ENCODE measurements at places on chromosomes 16 and 17.

- DNase-seq, result peak; percentile 89
These were observed 843 bp downstream of the TP53 start for GRCh38 chr17:7686222-7687071.

- no peak for DNase-seq
These were observed 25.8 kb upstream of the ABCC3 start for GRCh38 chr17:50608700-50609379.

- DNase-seq, result no peak
These were observed 5.1 kb downstream of the ANKFN1 start for GRCh38 chr17:56158344-56158743.

DNA sequence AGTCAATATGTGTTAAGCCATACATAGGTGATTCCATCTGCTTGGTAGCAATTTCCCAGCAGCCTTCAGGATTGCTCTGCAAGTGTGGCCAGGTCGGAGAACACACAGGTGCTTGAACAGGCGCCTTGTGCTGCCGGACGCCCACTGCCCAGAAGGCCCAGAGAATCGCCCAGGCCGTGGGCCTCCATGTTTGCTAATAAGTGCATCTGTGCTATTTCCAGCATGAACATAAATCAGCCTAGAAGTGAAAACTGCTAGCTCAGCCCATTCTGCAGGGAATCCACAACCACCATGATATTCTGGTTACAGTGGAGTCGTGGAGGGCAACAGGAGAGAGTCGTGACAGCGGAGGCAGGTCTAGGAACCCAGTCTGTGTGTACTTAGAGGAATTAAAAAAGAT is 78.1 kb downstream of the ZFHX3 start:
- no peak for DNase-seq

DNA sequence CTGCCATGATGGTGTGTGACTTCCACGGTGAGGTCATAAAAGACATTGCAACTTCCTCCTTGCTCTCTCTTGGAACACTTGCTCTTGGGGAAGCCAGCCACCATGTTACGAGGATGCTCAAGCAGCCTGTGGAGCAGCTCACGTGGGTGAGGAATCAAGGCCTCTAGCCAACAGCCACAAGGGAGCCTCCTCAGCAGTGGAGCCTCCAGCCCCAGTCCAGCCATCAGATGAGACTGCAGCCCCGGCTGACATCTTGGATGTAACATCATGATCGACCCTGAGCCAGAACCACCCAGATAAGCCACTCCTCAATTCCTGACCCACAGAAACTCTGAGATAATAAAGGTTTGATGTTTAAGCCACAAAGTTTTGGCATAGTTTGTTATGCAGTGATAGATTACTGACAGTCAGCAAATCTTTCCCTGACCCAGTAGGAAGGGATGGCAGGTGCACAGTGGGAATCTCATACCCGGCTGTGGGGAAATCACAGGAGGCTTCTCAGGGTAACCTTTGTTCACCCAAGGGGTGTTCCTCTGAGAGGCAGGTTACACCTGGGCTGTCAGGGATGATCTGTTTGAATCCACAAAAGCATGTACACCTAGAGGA is 23.3 kb upstream of the GINS2 start:
- no peak for DNase-seq

DNA sequence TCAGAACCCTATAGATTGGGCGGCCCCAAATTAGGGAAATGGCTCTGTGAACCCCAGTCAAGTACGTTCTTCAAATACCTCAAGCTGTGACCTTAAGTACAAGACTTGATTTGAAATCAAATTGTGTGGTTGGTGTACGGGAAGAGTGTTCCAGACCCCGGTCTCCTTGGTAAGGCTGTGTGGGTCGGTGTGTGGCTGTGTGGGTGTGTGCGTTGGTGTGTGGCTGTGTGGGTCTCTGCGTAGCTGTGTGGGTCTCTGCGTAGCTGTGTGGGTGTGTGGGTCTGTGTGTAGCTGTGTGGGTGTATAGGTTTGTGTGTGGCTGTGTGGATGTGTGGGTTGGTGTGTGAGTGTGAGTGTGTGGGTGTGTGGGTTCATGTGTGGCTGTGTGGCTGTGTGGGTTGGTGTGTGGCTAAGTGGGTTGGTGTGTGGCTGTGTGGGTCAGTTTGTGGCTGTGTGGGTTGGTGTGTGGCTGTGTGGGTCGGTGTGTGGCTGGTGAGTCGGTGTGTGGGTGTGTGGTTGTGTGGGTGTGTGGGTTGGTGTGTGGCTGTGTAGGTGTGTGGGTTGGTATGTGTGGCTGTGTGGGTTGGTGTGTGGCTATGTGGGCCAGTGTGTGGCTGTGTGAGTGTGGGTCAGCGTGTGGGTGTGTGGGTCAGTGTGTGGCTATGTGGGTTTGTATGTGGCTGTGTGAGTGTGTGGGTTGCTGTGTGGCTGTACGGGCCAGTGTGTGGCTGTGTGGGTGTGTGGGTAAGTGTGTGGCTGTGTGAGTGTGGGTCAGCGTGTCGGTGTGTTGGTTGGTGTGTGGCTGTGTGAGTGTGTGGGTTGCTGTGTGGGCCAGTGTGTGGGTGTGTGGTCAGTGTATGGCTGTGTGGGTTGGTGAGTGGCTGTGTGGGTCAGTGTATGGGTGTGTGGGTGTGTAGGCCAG is 238.7 kb upstream of the ZFHX3 start:
- DNase-seq, result no peak

DNA sequence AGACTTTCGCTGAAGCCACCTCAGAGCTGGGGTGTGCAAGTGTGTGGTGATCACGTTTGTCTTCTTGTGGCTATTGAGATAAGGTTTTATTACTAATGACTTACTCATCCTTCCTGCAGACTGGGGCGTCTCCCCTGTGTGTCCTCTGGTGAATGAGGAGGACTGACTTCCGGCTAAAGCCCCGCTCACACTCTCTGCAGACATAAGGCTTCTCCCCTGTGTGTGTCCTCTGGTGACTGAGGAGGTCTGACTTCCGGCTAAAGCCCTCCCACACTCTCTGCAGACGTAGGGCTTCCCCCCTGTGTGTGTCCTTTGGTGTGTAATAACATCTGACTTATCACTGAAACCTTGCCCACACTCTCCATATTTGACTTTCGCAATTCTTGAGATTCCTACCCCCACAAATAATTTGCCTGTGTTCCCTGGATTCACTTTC is 19.4 kb downstream of the PRDM7 start:
- peak; percentile 84 for DNase-seq

DNA sequence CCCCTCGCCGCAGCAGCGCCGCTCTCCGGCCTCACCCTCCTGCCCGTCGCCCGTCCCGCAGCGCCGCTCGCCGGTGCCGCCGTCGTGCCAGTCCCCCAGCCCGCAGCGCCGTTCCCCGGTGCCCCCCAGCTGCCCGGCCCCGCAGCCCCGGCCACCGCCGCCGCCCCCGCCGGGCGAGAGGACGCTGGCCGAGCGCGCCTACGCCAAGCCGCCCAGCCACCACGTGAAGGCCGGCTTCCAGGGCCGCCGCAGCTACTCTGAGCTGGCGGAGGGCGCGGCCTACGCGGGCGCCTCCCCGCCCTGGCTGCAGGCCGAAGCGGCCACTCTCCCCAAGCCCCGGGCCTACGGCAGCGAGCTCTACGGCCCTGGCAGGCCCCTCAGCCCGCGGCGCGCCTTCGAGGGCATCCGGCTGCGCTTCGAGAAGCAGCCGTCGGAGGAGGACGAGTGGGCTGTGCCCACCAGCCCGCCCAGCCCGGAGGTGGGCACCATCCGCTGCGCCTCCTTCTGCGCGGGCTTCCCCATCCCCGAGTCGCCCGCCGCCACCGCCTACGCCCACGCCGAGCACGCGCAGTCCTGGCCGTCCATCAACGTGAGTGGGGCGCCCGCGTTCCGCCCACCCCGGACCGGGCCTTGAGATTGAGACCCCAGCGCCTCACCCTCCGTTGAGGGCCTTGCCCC is 15.0 kb downstream of the TBKBP1 start:
- no peak for DNase-seq

- no peak for DNase-seq
These were observed 491 bp downstream of the GAS7 start for GRCh38 chr17:10197721-10198508.

GRCh38 chr17:81419886-81420768 is 24.9 kb downstream of the BAHCC1 start:
- no peak for DNase-seq

DNA sequence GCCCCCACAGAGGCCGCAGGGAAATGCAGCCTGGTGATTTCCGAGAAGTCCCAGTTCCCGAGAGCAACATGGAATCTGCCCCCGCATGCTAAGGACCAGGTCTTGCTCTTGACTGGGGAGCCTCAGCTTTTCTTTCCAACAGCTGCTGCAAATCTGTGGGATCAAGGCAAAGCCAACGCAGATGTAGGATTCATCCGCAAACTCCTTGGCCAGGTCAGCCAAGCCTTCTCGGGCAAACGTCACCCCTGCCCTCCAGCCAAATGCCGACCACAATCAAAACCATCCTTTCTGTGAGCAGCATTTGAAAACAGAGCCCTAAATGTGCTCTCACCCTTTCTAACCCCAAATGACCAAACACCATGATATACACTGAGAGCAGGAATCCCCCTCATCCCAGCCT is 54.0 kb downstream of the MRM3 start:
- peak; percentile 56 for DNase-seq
